ENCODE measurements at places on chromosomes 7 and 10. TPM values are rescaled to one million over a fixed set of nuclear protein-coding genes. Genes with fewer than 3 reads are reported as not detected.

SLC18A3 gene
- not detected for total RNA-seq

EMX2 gene
- total RNA-seq = not detected

TDRD1 gene
- not detected for total RNA-seq

CDC14C gene
- not detected for total RNA-seq

ORC5 gene
- total RNA-seq = 57.6 TPM

TRPV6 gene
- total RNA-seq = not detected

CPXM2 gene
- total RNA-seq = not detected

ZNF117 gene
- 2.4 TPM for total RNA-seq

RARRES2 gene
- total RNA-seq = not detected

ANKRD7 gene
- not detected for total RNA-seq

CALML3 gene
- not detected for total RNA-seq

DNAH11 gene
- 5.0 TPM for total RNA-seq

CHST3 gene
- total RNA-seq = 17.9 TPM

HECTD2 gene
- 3.2 TPM for total RNA-seq

CUL2 gene
- 23.9 TPM for total RNA-seq

FMC1 gene
- 18.9 TPM for total RNA-seq

SPDYE5 gene
- total RNA-seq = 0.11 TPM

LRRC61 gene
- not detected for total RNA-seq

C7orf57 gene
- 0.32 TPM for total RNA-seq

CACNB2 gene
- total RNA-seq = 0.13 TPM

CTAGE15 gene
- not detected for total RNA-seq

IDI2 gene
- total RNA-seq = not detected

CLDN3 gene
- not detected for total RNA-seq

PRSS2 gene
- total RNA-seq = not detected

HYAL4 gene
- 0.05 TPM for total RNA-seq

LIPK gene
- total RNA-seq = not detected

C7orf33 gene
- not detected for total RNA-seq

ZNF777 gene
- 14.9 TPM for total RNA-seq

SPDYE9 gene
- total RNA-seq = not detected

GIMAP5 gene
- total RNA-seq = not detected

PNLIPRP3 gene
- 0.03 TPM for total RNA-seq

HOXA5 gene
- total RNA-seq = 25.2 TPM

AKR1C8 gene
- 0.21 TPM for total RNA-seq
